ENCODE measurements at places on chromosomes 11 and 22. TPM values are rescaled to one million over a fixed set of nuclear protein-coding genes. Genes with fewer than 3 reads are reported as not detected.

DNA sequence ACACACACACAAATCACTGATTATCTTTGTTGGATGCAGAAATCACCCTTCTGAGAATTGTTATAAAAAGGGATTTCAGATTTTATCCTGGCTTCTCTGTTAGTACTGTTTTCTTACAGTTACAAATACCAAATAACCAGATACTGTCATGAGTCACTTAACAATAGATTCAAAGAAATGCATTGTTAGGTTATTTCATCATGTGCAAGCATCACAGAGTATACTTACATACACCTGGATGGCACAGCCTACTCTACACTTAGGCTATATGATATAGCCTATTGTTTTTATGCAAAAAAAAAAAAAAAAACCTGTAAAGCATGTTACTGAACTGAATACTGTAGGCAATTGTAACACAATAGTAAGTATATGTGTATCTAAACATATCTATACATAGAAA, 319.2 kb upstream of the ARHGAP42 start:
- DNase-seq = no peak

DNA sequence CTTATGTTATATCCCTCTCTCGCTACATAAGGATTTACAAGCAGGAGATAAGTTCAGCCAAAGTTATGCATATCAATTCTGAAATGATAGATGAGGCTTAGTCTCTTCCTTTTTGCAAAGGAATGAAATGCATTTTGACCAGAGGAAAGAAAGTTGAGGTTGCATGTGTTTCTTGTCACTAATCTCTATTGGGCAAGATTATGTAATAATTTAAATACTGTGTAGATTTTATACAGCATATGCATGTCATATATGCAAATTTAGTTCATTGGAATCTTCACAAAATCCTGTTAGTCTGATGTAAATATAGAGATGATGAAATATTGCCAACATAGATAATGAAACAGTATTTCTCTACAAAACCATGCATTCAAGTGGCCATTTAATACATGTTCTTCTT, 858.7 kb upstream of the RAG2 start:
- no peak for DNase-seq

The LARGE2 gene
- total RNA-seq = 4.3 TPM

DNA sequence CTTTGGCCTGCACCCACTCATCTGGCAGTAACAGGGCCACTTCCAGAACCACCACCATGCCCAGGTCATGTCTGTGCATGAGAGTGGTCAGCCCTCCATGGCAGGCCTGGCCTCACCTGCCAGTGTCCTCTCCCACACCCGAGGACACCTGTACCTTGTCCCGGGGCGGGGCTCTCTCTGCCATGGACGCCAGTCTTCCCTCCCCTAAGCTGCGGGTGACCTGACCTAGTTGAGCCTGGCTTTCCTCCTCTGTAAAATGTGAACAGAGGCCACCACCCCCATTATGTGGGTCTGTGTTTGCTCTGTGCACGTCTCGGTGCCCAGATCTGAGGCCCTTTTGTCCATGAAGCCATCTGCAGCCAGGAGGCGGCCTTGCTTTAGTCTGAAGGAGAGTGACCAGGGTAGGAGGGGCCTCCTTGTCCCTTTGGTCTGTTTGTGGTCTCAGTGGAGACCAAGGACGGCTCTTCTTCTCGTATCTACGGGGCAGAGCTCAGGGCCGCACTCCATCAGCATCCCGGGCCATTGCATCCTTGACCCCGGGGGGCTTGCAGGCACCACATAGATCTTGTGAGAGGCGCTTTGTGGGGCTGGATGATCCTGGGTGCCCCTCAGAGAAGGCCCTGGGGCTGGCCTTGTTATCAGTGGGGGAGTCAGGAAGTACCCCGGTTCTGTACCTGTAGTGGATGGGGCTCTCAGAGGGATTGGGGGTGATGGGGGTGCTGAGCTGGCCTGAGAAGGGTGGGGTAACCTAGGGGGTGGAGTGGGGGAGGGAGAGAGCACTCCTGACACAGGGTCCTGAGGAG, 121.6 kb downstream of the KCNQ1 start:
- DNase-seq = no peak

DNA sequence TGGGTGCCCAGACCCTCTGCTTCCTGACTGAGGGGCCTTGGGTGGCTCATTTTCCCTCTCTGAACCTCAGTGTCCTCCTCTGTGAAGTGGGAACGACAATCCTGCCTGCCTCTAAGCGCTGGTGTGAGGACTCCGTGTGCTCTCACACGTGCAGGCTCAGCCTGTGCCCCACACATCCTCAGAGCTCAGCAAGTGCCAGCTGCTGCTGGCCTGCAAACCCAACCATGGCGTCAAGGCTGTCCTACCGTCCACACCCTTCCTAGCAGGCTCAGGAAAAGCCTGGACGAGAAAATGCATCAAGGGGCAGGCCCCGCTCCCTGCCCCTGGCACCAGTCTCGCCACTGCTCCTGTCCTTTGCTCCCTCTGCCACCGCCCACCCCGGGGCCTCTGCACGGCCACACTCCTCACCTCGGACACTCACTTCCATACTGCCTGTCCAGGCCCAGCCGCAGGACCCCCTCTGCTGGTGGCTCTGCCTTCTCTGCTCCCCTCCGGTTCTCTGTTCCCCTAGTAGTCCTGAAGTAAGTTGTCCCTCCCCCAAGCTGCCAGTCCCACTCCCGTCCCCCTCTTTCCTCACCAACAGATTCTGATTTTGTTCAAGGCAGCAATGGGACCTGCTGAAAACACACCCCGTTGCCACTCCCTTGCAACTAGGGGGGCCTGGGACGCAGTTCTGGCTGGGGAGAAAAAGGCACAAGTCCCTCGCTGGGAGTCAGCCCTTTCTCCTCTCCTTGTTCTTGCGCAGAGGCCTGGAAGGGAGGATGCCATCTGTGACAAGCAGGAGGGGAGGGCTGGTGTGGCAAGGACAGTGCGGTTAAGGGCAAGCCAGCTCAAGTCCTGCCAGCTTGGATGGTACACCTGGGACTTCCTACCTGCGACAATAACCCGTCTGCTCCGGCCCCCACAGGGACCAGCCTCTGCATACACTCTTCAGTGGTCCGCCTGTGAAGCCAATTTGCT, 62.2 kb downstream of the ARFGAP3 start:
- DNase-seq = no peak

DNA sequence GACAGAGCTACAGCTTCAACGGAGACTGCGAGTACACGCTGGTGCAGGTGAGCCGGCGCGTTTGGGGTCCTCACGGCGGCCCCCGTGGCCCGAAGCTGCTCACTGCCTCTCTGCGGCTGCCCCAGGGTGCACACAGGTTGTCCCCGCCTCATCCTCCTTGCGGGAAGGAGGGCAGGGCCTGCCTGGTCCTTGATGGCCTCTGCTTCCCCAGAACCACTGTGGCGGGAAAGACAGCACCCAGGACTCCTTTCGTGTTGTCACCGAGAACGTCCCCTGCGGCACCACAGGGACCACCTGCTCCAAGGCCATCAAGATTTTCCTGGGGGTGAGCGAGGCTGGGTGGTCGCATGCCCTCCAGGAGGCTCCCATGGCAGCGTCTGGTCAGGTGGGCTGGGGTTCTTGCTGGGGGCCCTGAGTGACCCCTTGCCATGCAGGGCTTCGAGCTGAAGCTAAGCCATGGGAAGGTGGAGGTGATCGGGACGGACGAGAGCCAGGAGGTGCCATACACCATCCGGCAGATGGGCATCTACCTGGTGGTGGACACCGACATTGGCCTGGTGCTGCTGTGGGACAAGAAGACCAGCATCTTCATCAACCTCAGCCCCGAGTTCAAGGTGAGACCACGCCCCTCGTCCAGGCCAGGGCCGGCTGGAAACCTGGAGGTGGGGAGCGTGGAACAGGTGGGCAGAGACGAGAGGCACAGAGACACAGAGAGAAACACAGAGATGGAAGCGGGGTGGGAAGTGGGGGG, 19.4 kb downstream of the MUC5AC start:
- DNase-seq = no peak

The LYVE1 gene
- 9.1 TPM for total RNA-seq

- peak; percentile 56 for DNase-seq
Measured at GRCh38 chr11:121391914-121392313, 60.2 kb upstream of the SORL1 start.

- DNase-seq = peak; percentile 71
Measured at GRCh38 chr22:33579448-33580093, 340.7 kb downstream of the LARGE1 start.

DNA sequence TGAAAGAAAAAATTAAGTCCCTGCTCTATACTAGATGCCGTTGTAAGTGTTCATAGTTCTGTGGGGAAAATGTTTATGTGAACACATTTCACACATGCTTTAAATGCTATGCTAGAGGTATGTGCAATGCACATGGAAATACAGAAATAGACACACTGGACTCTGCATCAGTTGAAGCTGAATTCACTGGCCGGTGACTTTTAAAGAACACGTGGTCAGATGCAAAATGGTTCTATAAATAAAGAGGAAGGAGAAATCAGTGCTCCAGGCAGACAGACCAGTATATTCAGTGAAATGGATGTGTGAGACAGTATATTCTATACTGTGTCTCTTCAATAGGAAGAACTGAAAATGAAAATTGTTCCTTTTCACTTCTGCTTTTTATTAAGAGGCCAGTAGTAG, 29.9 kb downstream of the TRPC6 start:
- DNase-seq = no peak

- DNase-seq = no peak
Measured at GRCh38 chr22:33114565-33114964, 56.4 kb upstream of the SYN3 start.

- DNase-seq = no peak
Measured at GRCh38 chr11:71518506-71519471, 8.3 kb upstream of the KRTAP5-7 start.

The DDTL gene
- not detected for total RNA-seq

DNA sequence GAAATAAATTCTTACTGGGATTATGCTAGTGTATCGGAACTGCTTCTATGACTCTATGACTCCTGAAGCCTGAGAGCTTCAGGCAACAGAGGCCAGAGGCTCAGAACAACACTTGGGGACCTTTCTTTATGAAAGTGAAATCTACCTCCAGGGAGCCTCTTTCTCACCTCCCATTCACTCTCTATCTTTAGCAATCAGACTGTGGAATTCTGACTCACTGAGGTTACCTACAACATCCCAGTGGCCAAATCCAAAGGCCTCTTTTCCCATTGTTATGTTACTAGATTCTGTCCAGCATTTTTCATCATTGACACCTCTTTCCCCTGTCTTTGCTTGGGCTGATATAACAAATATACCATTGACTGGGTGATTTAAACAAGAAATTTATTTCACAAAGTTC, 14.1 kb upstream of the CYB5R2 start:
- DNase-seq = no peak

Measured in hepatocyte (in vitro differentiated cells).